Activated CD4-positive, alpha-beta memory T cell treated with anti-CD3 and anti-CD28 coated beads, Interleukin-2, amount 10 ng/mL, durations not matched to agents 7 days and 5 days (primary cell): ENCODE measurements at places on chromosomes 12 and 14. TPM values are rescaled to one million over a fixed set of nuclear protein-coding genes. Genes with fewer than 3 reads are reported as not detected.

The TRPV4 gene
- total RNA-seq, result not detected

The POTEG gene
- not detected for total RNA-seq

DNA sequence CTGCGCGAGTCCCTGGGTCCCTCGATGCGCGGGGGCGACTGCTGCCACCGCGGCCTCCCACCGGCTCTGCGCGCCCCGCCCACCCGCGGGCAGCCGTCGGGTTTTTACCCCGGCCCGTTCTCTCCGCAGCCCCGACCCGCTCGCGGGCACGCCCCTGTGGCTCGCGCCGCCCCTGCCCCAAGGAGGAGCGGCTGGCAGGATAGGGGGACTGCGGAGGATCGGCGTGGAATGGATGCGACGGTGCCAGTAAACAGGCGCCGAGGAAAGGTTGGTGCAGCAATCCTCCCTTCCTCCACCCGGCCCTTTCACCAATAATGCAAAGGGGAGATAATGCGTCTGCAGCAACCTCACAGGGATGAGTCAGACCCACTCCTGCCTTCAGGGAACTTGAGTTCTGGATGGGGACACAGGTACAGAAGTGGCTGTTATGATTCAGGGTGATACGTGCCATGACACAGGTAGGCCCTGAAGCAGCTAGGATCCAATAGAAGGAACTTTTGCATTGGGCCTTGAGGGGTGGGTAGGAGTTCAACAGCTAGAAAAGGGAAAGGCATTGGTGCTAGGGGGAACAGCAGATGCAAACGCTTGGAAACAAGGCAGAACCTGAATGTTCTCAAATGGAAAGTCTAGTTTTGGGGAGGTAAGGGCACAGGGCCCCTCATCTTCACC lies 554 bp upstream of the DEGS2 start:
- no peak for DNase-seq

- DNase-seq, result no peak
These were observed 139.7 kb downstream of the TTLL5 start for GRCh38 chr14:75800792-75801191.

DNA sequence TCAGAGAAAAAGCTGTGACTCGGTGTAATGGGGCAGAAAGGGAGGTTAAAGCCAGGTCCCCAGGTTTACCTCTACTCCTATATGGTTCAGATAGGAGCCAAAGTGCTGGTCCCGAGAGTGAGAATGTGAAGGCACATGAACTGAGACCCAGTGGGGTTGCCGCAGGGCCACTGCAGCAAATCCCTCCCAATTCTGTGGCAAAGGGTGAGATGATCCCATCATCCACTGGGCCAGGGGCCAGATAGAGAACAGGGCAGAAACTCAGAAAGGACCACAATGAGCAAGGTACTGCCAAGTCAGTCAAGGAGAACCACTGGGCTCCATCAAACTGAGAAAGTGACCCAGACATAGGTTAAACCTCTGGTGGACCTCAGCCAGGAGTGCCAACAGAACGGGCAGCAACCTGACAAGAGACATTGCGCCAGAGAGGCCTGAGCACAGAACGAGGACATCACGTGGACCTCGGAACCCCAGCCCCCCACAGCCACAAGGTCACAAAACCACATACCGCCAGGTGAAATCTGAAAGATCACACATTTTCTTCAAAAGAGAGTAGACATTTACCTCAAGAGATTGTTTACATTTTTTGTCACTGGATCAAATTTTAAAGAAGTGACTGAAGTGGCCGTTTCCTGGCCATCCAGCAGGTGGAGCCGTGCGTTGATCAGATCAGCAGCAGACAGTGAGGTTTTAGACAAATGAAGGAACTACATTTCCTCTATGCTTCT lies 20.5 kb upstream of the ITPR2 start:
- peak; percentile 79 for DNase-seq

DNA sequence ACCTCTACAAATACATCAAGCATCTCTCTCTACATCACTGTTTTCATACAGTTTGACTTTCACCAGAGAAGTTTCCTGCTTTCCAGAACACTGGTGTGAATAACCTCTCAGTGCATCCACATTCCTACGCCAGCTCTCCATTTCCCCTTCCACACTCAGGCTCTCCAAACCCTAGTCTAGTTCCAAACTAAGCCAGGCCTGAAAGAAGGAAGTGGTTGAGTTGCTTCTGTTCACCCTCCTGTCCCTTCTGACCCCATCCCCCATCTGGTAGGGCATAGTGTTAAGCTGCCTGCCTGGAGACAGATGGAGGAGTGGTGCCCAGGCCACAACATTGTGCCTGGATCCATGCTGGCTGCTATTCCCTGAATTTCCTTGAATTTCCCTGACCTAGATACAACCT lies 132.4 kb downstream of the GPR65 start:
- no peak for DNase-seq

GRCh38 chr12:131494741-131495524 lies 216.0 kb upstream of the SFSWAP start:
- DNase-seq, result no peak

DNA sequence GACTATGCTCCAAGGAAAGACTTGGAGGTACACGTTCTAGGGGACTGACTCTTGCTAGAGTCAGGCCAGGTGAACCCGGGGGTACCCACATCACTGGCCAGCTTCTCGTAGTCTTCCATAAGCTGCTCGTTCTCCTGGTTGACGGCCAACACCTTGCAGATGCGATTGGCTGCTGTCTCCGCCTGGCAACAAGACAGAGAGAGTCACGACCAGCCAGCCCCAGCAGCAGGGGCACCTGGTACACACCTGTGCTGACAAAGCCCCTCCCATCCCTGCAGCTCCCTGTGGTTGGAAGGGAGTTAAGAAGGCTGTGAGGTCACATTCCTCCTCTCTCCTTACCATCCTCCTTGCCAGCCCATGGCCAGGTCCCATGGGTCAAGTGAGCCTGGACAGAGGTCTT lies 85.5 kb downstream of the ACTN1 start:
- no peak for DNase-seq

DNA sequence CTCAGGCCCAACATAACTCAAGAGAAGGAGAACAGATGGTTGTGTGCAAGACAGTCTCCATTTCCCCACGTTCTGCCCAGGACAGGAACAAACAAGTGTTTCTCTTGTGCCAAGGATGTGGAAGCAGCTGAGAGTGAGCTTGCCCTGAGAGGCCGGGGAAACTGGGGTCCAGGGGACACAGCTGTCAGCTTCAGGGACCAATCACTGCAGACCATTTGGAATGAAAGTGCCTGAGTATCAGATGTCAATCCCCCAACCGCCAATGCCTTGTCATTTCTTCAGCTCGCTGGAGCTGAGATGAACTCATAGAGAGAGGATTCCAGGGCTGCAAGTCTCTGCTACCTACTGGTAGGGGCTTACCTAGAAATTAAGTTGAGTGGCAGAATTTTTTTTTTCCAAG lies 71.9 kb upstream of the METAP2 start:
- DNase-seq, result no peak

DNA sequence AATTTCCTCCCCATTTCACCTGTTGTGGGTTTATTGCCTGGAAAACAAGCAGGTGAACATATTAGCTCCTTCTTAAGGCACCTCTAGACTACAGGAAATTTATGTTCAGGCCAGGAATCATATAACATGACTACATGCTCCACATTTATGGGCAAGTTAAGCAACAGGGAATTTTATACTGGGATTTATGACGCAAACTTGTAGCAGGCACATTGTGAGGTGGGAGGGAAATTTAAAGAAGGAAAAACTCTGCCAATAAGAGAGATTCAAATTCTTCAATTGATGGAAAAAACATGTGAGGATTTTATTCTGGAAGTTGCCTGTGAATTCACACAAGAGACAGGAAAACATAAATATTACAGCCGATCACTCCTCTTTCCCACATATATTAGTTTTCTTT lies 93.9 kb downstream of the TBC1D30 start:
- no peak for DNase-seq

DNA sequence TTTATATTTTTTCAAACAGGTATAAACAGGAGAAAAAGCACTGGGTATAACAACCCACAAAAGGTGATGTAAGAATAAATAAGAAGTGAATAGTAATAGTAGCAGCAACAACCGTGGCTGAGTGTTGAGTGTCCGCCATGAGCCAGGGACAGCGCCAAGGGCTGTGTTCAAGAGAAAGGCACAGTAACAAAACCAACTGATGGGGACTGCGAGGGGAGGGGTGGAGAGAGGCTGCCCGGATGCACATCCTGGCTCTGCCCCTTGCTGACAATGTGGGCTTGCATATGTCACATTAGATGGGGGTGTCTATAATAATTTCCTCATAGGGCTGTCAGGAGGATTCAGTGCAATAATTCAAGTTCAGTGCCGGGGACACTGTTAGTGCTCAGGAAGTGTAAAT lies 912.4 kb downstream of the VRK1 start:
- peak; percentile 56 for DNase-seq

GRCh38 chr12:49264466-49264872 lies 413 bp upstream of the TUBA1C start:
- DNase-seq, result no peak

- no peak for DNase-seq
These were observed 102.9 kb downstream of the RPS29 start for GRCh38 chr14:49483268-49483667.

DNA sequence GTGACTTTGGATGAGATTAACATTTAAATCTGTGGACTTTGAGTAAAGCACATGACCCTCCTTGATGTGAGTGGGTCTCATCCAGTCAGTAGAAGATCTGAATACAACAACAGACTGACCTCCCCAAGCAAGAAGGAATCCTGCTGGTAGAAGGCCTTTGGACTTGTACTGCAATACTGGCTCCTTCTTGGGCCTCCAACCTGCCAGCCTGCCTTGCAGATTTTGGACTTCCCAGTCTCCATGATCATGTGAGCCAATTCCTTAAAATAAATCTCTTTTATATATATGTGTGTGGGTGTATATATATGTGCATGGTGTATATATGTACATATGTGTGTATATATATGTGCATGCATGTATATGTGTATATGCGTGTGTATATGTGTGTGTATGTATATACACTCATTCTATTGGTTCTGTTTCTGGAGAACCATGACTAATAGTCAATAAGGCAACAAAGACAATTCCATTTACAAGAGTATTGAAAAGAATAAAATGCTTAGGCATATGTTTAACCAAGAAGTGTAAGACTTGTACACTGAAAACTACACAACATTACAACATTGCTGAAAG lies 183.8 kb downstream of the STXBP6 start:
- no peak for DNase-seq

DNA sequence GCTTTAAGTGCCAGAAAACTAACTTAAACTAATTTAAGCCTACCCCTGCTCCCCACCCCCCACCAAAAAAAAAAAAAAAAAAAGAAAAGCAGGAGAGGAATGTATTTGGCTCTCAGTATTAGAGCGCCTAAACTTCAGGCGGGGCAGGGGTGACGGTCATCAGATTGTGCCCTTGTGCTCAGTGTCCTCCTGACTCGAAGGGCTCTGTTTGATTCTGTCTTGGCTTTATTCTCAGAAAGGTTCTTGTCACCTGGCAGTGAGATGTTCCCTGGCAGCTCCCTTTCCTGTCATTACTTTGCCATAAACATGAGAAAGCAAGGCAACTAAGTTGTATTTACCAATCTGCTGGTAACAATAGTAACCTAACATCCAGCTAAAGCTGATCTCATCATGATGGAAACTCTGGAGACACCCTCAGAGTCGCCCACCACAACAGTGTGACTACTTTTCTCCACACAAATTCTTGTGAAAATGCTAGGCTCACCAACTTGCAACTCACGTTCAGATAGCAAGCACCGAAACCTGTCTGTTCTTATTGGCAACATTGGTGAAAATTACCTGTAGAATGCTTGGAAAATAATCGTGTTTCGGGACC lies 39.0 kb upstream of the WNK1 start:
- no peak for DNase-seq

GRCh38 chr12:90515199-90516175 lies 439.5 kb downstream of the CCER1 start:
- DNase-seq, result no peak

DNA sequence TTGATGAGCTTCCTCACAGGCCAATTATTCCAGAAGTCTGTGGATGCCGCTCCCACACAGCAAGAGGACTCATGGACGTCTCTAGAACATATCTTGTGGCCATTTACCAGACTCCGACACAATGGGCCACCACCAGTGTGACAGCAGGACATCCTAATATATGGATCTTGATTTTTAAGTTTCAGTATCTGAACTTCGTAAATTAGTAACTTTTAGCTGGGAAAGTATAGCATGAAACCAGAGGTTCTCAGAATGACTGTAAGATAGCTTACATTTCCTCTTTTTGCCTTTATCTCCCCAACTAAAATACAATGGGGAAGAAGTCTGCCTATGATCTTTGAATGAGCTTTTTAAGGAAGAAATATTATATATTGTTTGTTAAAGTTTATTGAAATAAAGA lies 87.0 kb downstream of the DNAI7 start:
- DNase-seq, result no peak

DNA sequence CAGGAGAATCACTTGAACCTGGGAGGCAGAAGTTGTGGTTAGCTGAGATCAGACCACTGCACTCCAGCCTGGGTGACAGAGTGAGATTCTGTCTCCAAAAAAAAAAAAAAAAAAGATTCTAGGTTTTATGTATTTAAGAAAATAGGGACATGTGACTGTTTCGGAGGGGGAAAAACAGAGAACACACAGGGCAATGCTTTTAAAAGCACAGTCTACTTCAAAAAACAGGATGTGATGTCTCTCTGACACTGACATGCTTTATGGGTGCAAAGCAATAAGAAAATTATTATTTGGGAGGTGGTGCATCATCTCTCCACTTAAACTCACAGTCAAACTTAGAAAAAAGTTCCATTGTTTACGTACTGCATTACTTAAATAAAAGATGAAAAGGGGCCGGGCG lies 28.7 kb downstream of the CLIP1 start:
- no peak for DNase-seq

- DNase-seq, result no peak
These were observed 25.1 kb upstream of the ATP2B1 start for GRCh38 chr12:89733579-89734201.

DNA sequence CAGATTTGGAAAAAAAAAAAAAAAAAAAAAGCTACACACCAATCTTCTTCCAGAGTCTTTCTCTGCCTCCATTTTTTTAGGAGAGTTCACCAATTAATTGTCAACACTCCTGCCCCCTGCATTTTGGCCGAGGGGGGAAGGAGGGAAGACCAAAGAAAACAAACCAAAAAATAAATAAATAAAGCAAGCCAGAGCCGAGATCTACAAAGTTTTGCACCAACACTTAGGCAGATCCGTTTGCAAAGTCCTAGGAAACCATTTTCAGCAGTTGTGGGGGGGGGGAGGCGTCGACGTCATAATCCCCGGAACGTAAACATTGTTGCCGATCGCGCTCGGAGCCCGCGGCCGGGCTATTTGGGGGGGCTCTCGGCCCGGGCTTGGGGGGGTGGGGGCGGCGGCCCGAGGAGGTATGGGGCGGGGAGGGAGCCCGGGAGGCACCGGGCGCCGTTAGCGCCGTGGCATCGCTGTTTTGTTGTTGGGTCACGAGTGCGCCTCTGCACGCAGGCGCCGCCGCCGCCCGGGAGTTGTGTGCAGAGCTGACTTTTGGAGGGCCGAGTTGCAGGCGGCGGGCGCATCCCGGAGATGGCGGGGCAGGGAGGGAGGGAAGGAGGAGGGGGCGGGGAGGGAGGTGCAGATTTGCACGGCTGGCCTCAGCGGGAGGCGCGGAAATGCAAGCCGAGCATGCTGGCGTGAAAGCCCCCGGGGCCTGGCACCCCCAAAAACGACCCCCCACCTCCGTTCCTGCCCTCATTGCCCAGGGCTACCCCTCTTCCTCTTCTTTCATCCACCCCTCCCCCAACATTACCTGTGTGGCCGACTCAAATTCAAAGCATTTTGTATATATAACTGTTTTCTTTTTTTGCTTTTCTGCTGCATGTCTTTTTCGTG lies 598 bp downstream of the KDM2B start:
- DNase-seq, result peak; percentile 80
